ENCODE measurements at places on chromosomes 4 and X.

- no peak for DNase-seq
Observed at GRCh38 chr4:148445860-148446330, 3.7 kb upstream of the NR3C2 start.

GRCh38 chrX:39773923-39774773, 323.6 kb downstream of the BCOR start:
- DNase-seq = no peak

DNA sequence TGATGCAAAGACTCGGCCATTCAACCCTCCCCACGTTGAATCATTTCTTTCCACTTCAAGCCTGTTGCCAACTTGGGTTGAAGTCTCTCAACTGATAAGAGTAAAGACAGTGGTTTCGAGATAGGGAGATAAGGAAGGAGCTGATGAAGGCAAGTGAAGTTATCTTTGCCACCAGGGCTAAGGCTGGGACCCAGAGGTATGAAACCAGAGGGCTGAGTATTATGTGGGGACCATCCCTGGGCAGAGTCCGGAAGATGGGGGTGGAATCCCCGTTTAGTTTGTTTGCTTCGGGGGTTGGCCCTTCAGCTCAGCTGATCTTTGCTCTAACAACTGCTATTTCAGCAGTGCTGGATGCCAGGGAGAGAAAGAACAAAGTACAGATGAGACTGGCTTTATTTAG, 2.3 kb upstream of the XPNPEP2 start:
- DNase-seq = no peak

DNA sequence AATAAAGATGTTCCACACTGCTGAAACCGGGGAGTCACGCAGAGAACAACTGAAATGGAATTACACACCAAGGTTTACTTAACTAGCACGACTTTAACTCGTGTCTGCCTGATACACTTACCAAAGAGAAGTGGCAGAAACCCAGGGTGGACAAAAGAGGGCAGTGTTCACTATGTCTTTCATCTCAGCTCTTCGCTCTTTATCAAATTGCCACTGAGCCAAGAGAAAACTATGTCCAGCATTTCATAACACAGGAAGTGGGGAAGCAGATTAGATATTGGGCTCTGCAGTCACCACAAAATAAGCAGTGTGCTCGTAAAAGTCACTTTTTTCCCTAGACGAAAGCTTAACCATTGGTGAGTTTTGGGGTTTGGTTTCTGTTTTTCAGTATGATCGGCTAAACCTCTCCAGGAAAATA, 155.7 kb downstream of the CHIC2 start:
- DNase-seq = peak; percentile 83

GRCh38 chr4:25299476-25300203, 12.9 kb upstream of the ZCCHC4 start:
- DNase-seq = peak; percentile 51

GRCh38 chrX:31199840-31200114, 127.9 kb upstream of the FTHL17 start:
- no peak for DNase-seq

DNA sequence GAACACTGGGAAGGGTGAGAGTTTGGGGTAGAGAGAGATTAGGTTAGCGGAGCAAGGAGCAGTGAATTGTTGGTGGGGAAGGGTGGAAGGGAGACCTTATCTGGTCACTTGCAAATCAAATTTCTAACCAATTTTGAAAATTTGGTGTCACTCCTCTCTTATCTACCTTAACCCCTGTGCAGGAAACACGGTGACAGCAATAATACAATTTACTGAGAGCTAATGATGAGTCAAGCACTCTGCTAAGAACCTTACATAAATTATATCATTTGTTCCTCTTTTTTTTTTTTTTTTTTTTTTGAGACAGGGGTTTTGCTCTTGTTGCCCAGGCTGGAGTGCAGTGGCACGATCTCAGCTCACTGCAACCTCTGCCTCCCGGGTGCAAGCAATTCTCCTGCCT, 116.4 kb downstream of the C4orf51 start:
- no peak for DNase-seq

DNA sequence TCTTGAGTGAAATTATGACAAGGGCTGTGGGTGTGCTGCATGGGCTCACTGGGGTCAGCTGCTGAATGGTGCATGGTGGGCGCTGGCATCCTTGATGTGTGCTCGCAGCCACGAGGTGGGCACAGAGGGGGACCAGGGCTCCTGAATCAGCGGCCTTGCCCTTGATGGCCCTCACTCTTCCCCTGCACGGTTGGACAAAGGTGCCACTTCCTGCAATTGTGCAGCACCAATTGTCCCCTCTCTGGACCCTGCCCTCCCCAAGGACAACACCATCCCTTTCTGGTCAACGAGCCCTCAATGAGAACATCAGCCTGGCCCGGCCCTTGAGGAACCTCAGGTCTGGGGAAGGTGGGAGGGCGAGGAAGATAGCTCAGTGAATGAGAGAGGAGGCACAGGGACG, 16.1 kb downstream of the ABLIM2 start:
- DNase-seq = no peak
